ENCODE measurements at places on chromosomes 6 and 20.
A peak's percentile ranks its signal among the peaks of the same experiment; 100 is the strongest.

DNA sequence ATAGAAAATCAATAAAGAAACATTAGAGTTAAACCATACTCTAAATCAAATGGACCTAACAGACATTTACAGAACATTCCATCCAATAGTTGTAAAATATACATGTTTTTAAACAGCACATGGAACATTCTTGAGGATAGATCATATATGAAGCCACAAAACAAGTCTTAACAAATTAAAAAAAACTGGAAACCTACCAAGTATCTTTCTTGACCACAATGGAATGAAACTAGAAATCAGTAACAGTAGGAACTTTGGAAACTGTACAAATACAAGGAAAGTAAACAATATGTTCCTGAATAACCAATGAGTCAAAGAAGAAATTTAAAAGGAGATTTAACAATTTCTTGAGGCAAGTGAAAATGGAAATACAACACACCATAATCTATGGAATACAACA, 91.2 kb upstream of the GLP1R start:
- DNase-seq = no peak

GRCh38 chr6:165799391-165800153, 136.5 kb upstream of the PDE10A start:
- no peak for DNase-seq

DNA sequence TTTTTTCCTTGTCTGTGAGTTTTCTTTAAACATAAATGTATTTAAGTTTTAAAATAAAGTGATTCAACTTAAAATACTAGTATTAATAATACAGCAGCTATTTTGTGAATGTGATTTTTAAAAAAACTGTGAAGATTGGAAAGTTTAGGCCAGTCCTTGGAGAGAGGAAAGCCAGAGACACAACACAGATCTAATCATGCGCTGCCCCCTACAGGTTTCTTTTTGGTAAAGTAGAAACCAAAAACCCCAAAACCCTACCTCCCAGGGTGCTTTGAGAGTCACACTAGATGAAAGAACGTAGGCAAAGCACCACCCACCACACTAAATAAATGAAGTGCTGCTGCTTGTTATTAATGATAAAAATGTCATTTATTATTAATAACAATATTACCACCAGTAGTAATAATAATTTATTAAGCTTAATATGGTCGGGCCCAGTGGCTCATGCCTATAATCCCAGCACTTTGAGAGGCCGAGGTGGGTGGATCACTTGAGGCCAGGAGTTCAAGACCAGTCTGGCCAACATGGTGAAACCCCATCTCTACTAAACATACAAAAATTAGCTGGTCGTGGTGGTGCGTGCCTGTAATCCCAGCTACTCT, 33.7 kb downstream of the SLC9A8 start:
- peak; percentile 74 for DNase-seq

DNA sequence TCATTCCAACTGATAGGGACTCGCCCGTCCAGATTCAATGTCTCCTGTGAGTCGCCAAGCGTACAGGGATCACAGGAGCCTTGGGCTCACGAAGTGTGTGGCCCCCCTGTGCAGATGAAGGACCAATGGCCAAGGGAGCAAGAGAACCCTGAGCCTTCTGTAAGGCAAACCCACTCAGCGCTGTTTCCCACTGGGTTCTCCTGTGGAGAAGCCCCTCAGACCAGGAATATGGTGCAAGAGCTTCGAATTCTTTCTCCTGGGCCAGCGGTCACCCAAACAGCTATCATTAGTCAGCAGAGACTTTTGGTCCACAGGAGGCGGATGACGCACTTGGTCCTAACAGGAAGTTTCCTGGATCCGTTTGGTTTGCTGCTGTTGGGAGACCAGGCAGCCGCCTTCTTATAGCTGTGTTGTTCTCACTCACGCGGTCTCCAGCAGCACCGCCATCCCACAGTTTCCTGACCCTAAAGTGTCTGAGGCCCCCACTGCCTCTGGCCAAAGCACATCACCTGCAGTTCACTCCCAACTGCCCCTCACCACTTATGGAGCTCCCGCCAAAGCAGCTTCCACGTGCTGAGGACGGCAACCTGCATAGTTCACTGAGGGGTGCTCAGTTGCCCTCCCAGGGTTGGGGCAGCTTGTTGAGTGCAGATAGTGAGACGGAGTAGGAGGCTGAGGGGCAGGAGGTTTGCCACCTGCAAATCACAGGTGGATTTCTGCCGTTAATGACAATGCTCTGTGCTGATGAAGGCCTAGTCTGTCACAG, 268.6 kb downstream of the ERMARD start:
- no peak for DNase-seq

- DNase-seq = peak; percentile 58
Observed at GRCh38 chr6:154156135-154156896, 117.3 kb downstream of the OPRM1 start.

- no peak for DNase-seq
Observed at GRCh38 chr6:21299216-21299615, 294.3 kb upstream of the SOX4 start.

DNA sequence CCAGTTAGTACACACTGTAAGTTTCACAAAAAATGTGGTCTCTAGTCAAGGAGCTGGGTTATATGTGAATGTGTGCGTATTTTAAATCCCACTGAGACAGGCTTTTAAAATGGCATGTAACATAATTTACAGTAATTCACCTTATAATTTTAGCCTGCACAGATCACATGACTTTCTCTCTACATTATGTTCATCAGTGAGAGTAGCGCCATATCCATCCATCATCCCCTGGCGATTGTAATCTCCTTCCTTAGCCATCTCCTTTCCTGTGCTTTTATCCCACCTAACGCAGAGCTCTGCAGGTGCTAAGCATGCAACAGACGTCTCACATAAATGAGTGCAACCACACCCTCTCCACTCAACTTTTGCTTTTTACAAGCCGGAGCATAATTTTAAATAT, 210.8 kb downstream of the TBC1D7 start:
- no peak for DNase-seq

GRCh38 chr20:53495398-53496092, 98.1 kb downstream of the ZNF217 start:
- DNase-seq = no peak

GRCh38 chr6:165823609-165824326, 160.7 kb upstream of the PDE10A start:
- no peak for DNase-seq

GRCh38 chr20:34875642-34876405, 588 bp upstream of the ACSS2 start:
- DNase-seq = peak; percentile 98

DNA sequence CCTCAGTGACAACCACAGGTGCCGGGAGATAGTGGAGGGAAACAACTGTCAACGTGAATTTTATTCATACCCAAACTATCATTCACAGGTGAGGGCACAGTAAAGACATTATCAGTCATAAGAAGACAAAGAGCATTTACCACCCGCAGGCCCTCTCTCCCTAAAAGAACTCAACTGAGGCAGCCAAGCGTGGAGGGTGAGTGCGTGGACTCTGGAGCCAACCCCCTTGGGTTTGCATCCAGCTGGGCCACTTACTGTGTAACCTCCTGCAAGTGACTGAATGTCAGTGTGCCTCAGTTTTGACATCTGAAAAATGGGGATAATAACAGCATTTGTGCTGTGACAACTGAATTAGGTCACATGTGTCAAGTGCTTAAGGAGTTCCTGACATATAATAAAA, 70.6 kb upstream of the KCNK16 start:
- DNase-seq = no peak

GRCh38 chr6:31037169-31037568, 26.9 kb downstream of the MUC22 start:
- no peak for DNase-seq

DNA sequence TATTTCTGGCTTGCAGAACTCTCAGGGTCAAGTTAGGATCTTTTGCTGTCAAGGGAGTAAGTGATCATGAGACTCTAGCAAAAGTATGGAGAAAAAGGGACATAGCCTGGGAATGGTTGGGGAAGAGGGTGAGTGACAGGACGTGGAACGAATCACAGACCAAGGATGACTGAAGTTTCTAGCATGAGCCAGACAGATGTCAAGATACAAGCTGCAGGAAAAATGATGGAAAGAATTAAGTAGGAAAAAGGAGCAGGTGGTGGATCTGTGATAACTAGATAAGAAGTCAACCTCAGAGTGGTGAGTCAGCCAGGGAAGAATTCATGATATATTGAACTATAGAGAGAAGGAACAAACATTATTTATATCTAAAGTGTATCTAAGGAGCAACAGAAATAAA, 159.8 kb upstream of the SYNDIG1 start:
- DNase-seq = no peak

DNA sequence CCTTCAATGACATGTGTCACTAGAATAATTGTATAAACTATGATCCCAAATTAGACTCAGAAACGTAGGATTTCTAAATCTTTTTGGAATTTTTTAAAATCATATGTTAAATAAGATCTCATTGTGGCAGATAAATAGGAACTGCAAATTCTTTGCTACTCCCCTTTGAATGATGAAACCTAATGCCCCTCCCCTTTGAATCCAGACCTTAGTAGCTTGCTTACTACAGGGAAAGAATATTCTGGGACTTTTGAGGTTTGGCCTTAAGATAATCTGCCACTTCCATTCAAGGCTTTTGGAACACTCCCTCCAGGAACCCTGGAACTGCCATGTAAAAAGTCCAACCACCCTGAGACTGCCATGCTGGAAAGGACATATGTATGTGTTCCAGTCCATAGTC, 7.1 kb downstream of the TDP2 start:
- DNase-seq = peak; percentile 34

- DNase-seq = no peak
Observed at GRCh38 chr6:53112404-53112803, 36.2 kb downstream of the GCM1 start.

- no peak for DNase-seq
Observed at GRCh38 chr20:52809003-52809402, 163.2 kb upstream of the TSHZ2 start.

- DNase-seq = no peak
Observed at GRCh38 chr6:146202570-146202969, 173.7 kb downstream of the GRM1 start.

DNA sequence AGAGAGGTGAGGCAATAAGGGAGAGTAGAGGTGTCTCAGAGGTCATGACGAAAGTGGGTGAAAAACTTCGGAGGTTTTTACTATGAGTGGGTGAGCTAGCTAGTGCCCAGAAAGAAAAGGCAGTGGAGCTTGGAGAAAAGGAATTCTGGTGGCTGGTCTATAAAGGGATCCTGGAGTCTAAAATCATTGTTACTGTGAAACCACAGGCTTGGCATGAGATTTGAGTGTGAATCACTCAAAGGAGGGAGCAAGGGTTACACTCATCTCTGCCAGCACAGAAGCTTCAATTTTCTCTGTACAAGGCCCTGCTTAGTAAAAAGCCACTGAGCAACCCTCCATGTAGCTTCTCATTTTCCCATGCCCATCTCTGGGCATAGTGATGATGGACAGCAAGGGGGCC, 47.5 kb downstream of the CD83 start:
- no peak for DNase-seq

DNA sequence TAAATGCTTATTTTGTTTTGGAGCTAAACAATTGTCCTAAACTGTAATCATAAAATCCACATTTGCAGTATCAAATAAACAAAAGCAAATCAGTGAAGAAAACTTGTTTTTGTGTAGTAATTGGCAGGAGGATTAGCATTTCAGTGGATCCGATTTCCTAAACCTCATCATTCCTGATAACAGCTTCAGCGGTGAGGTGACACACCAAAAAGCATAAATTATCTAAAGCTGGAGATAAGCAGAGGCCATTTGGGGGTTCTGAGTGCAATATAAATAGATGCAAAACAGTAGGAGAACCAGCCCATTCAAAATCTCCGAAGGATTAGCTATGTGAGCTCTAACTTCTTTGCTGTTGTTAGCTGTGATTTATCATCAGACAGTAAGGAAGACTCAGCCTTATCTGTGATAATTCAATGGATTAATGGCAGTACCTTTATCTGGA, 235.8 kb downstream of the EPHA7 start:
- DNase-seq = peak; percentile 23

DNA sequence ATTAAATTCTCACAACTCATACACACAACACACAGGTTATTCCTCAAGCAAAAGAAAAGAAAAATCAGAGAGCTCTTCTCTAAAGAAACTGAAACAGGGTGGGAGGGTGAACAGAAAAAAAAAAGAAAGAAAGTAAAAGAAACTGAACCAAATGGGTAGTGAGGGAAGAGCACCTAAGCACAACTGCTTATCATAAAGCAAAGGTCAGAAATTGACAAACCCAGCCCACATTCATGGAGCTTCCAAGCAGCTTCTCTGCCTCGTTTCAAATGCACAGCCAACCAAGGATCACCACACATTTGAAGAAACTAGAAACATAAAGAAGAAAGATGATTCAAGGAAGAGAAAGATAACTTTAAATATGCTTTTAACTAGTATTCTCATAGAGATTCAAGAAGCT, 90.5 kb downstream of the RNGTT start:
- peak; percentile 33 for DNase-seq

GRCh38 chr6:157848693-157849092, 25.6 kb downstream of the SNX9 start:
- no peak for DNase-seq

DNA sequence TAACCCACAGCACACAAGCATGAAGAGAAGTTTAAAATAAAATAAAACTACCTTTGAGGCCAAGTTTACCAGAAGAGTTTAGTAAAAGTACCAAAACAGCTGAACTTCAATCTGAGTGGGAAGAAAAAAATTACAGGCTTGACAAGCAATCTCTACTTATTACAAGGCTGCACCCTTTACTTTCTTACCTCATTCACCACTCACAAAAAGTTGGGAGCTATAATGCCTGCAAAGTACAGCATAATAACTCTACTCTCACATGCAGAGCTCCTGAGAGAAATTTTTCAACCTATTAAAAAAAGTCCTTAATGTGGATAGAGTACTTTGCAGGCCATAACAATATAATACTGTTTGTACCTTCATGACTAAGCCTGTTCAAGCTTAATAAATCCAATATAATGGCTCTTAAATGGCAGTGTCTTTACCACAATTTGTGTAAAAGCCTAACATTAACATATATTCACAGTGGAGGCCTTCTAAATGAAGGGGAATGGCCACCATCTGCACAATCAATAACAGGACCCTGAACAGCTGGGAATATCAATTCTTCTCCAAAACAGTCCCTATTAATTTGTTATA, 103.1 kb downstream of the DST start:
- DNase-seq = no peak

DNA sequence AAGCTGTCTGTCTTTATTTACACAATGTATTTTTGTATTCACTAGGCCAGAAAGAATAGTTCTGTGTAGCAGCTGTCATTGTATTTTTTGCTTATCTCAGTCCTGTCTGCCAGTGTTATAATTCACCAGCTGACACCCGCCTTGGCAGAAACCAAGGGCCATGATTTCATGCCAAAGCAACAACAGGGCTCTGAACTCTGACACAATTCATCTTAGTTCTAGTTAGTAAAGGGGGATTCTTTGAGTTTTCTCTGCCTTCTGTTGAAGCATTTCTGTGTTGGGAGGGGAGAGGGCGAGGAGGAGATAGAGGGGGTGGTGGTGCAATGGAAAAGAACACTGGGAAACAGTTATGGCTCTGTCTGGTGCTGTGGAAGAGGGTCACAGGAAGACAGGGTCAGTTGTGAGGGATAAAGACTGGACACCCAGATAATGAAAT, 684.6 kb upstream of the MARCKS start:
- DNase-seq = no peak

DNA sequence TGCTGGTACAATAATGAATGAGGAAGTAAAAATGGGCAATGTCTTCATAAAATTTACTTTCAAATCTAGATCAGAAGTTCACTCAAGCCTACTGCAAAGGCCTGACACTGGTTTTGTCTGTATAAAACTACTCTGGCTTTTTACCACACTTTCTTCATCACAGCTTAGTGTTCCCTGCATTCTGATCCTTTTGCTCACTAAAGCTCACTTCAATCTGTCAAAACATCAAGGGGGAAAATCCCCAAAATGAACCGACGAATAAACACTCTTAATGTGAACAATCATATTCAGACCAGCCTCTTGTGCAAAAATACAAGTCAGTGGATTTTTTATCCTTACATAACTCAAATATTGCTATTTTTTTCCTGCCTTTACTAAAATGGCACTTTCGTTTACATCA, 98.5 kb downstream of the PRDM1 start:
- no peak for DNase-seq
